ENCODE measurements at places on chromosomes 5 and 9.

DNA sequence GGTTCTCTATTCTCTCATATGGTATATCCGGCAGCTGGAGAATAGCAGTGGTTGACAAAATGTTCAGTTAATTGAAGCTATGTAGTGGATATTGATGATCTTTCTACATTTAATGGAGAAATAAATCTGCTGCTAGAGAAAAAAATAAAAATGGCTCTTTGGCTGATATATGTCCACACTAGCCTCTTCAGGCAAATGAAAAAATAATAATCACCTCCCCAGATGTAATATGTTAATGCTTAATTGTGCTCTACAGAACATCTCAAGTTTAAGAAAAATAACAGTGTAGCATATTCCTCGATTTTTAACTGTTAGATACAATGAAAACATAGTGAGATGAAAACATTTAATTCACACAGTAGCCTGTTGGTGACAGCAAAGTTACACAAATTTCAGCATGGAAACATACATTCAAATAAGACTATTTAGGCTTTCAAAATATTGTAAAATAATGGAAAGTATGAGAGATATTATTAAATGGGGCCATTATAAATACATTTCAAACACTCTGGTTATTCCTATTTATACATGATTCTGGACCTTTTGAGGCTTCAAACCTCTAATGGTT, 543.0 kb downstream of the MAT2B start:
- DNase-seq, result peak; percentile 9

GRCh38 chr9:3415906-3416305, 109.9 kb downstream of the RFX3 start:
- DNase-seq, result no peak

- no peak for DNase-seq
Measured at GRCh38 chr9:130027533-130028365, 15.2 kb downstream of the FNBP1 start.

GRCh38 chr5:17763301-17763700, 129.0 kb downstream of the TAF11L14 start:
- no peak for DNase-seq

- DNase-seq, result peak; percentile 59
Measured at GRCh38 chr5:157857816-157858526, 974 bp downstream of the CLINT1 start.

DNA sequence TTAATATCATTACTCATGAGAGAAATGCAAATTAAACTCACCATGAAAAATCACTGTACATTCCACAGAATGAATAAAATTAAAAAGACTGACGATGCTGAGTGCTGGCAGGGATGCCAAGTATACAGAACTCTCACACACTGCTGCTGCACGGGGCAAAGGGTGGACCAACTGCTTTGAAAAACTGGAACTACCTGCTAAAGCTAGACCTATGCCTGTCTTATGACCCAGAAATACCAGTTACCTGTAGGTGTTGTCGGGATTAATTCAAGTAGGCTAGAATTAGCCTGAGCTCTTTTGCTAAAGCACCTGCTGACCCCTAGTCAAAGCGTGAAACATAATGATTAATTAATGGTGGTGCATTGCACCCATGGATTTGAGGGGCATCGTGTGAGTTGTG, 36.5 kb upstream of the ANKRD18A start:
- no peak for DNase-seq

DNA sequence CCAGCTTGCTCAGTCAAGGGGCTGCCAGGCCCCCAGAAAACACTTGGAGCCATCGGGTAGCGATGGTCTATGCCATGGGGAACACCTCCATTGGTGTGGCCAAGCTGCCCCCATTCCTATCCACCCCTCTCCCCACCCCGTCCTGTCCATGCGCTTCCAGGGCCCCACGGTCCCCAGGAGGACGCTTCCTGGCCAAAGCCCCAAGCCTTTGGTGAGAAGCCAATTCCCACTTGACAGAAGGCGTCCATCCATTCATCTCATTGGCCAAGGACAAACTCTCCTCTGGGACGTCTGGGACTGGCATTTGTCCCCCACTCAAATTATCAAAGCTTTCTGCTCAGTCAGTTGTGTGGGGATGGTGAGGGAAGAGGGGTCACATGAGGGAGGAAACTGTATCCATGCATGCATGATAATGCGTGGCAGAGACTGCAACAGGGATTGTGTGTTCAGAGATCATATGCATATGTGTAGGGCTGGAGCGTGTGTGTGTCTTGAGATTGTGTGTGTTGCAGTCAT, 9.5 kb downstream of the CPLX2 start:
- DNase-seq, result no peak

- DNase-seq, result no peak
Measured at GRCh38 chr5:15371184-15371583, 128.8 kb upstream of the FBXL7 start.

- no peak for DNase-seq
Measured at GRCh38 chr9:98453589-98454311, 198.3 kb upstream of the TBC1D2 start.

GRCh38 chr9:96150324-96151227, 151.4 kb downstream of the HSD17B3 start:
- no peak for DNase-seq

- DNase-seq, result no peak
Measured at GRCh38 chr5:95027151-95027721, 257.7 kb downstream of the MCTP1 start.

DNA sequence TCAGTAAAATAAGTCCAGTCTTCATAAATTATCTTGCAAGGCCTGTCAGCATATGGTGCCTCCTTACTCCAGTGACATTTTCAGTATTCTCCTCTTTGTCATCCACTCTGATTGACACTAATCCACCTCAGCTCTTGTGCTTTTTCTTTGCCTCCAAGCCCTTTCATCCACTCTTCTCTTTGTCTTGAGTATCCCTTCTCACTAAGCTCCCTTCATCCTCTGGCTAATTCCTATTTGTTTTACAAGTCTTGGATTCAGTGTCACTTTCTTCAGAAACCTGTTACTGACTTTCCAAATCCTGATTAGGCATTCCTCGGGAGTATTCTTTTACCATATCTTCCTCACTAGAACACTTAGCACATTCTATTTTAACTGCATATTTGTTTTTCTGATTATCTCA, 100.6 kb upstream of the VCAN start:
- no peak for DNase-seq

DNA sequence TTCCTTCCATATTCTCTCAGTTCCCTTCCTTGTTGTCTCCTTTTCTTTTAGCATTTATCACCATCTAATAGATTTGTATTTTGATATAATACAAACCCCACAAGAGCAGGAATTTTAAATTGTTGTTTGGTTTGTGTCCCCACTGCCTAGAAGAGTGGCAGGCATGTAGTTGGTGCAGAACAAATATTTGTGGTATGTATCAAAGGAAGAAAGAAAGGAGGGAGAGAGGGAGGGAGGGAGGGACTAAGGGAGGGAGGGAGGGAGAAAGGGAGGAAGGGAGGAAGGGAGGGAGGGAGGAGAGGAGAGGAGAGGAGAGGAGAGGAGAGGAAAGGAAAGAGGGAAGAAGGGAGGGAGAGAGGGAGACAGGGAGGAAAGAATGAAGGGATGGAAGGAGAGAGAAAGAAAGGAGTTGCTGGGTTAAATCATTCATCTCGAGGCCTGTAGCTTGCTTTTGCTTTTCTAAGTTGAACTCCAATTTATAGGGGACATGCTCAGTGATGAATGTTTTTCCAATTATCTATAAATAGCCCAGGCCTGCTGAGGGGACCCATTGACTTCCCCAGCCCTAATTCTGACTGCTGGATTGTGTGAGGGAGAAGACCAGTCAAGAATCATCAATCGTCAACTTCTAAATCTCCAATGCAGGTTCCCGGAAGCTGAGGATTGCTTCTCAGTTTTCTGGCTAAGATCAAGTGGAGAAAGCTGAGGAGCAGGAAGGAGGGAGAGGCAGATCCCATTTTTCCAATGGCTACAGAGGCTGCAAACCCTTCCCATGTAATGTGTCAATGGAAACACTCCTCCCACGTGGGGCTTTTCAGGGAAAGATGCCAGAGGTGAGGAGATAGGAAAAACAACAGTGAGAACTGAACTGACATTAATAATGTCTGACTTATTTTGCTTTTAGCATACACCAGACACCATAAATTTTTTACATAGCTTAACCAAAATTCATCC, 320.7 kb downstream of the ASTN2 start:
- DNase-seq, result no peak
